H1 (cell line): ENCODE measurements at places on chromosomes 2 and 18. TPM values are rescaled to one million over a fixed set of nuclear protein-coding genes. Genes with fewer than 3 reads are reported as not detected.

GRCh38 chr2:33038230-33038629 is 91.5 kb downstream of the LTBP1 start:
- DNase-seq: no peak

The KCNJ13 gene
- not detected in 2 replicates for polyA plus RNA-seq

DNA sequence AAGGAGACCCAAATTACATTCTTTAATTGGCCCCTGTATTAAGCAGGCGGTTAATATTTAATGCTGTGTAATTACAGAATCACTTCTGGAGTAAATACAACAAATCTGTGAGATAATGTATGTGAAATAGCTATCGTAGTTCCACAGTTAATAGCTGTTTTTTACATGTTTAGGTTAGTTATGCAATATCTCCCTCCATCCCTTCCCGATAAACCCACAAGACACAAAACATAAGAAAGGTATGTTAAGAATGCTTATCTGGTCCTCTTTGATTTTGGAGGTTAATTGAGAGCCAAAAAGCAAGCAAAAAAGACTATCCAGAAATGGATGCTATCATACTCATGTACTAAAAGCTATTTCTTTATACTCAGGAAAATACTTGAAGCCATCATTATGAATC is 49.1 kb downstream of the ZNF638 start:
- DNase-seq: no peak

GRCh38 chr2:182792441-182792840 is 74.0 kb downstream of the FRZB start:
- no peak for DNase-seq

- no peak for DNase-seq
Measured at GRCh38 chr2:238169708-238170251, 11.0 kb downstream of the ERFE start.
